ENCODE measurements at places on chromosomes 6 and 20.

GRCh38 chr6:55918639-55919038, 43.2 kb upstream of the BMP5 start:
- DNase-seq, result peak; percentile 18

DNA sequence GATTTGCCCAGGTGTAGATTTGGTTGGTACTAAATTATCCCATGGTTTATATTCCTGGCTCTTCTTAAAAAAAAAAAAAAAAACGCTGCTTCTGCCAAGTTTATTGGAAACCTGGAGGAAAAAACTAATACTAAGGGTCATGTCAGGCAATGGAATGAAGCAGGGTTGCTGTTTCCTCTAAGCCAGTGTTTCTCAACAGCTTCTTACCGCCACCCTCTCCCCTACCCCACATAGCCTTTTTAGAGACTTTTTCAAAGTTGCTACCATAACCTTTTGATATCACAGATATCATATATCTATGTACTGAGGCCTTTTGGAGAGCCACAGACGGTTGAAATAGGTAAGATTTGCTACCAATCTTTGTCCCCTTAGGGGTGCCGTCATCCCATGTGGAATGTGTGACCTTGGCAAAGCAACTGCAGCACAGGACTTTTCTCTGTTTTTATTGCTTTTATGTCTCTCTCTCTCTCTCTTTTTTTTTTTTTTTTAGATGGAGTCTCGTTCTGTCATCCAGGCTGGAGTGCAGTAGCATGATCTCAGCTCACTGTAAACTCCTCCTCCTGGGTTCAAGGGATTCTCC, 35.0 kb downstream of the SYTL3 start:
- DNase-seq, result no peak

DNA sequence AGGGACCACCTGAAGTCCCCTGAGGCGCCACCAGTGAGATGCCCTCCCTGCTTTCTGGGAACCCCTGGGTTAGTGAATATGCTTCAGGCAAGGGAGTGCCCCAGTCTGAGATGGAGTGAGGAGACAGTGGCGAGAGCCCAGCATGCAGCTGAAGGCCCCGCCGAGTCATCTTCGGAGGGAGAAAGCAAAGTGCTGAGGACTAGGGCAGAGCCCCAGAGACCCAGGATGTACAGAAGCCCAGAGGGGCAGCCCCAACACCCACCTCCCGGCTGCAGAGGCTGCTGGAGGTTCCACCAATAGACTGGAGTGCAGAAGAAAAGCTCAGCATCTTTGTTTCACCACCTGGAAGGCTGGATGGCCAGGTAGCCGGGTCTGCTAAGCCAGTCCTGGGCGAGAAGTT, 14.1 kb downstream of the ANKRD60 start:
- no peak for DNase-seq

- peak; percentile 27 for DNase-seq
Measured at GRCh38 chr20:1391640-1392442, 1.0 kb downstream of the FKBP1A start.

- DNase-seq, result peak; percentile 61
Measured at GRCh38 chr20:50338479-50339391, 148.1 kb downstream of the CEBPB start.

DNA sequence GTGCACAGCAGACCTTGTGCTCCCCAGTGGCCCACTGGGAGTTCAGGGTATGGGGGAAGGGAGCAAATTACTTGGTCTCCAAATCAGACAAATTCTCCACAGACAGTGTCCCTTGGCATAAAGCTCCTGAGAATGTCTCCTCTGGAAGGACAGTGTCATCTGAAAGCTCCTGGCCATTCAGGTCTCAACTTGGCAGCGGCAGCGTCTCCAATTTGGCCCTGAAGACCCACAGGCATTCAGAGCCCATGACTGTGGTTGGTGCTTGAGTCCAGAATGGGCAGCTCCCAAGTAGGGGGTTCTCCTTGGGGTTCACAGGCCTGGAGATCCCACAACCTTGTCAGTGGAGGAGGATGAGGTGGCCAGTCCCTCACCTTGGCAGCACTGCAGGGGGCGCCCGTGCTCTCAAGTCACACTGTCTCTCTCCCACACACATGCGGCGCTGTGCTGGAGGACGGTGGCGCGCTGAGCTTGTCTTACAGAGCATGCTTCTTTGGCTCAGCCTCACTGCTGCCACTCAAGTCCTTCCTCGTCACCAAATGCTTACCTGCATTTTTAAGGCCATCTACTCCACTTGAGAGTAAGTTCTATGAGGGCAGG, 20.7 kb downstream of the DYNLRB1 start:
- no peak for DNase-seq

GRCh38 chr6:39335780-39336545, 13.5 kb upstream of the KCNK16 start:
- peak; percentile 29 for DNase-seq

- no peak for DNase-seq
Measured at GRCh38 chr6:146265056-146265455, 236.2 kb downstream of the GRM1 start.

DNA sequence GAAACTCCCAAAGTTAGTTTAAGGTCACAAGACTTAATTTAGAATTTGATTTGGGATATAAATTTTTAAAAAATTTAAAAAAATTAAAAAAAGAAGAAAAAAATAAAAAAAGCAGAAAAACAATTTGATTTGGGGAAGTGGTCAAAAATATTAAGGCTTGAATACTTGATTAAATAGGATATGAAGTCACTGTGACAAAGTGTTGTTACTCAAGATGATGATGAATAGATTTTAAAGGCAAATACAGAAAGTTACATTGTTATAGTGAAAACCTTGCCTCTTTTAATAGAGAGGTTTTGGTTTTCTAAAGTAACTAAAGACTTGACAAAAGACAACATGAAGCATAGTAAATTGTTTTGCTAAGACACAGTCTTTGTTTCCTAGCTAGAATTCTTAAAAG, 7.2 kb downstream of the CST9 start:
- no peak for DNase-seq

- DNase-seq, result no peak
Measured at GRCh38 chr6:150720774-150721233, 121.1 kb downstream of the PLEKHG1 start.

- no peak for DNase-seq
Measured at GRCh38 chr20:49627329-49627761, 59.4 kb upstream of the PTGIS start.

DNA sequence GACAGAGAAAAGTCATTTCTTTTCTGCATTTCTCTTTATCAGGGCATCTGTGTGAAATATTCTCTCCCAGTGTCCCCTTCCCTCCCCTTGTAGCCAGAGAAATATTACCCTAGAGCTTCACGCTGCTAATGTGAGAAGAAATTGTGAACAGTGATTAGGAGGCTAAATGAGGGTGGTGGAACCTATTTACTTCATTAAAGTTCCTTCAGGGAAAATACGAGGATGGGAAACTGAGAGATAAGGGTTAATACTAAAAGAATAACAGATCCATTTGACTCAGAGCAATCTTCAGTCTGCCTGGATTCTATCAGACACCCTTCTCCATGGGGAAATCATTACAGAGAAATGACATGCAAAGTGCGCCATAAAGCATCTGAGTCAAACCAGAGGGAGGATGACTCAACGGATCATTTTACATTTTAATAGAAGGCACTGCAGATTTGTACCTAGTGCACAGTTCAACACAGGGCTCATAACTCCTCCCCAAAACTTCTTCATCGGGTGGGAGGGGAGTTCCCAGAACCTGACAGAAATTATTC, 131.3 kb downstream of the GJA10 start:
- peak; percentile 75 for DNase-seq

DNA sequence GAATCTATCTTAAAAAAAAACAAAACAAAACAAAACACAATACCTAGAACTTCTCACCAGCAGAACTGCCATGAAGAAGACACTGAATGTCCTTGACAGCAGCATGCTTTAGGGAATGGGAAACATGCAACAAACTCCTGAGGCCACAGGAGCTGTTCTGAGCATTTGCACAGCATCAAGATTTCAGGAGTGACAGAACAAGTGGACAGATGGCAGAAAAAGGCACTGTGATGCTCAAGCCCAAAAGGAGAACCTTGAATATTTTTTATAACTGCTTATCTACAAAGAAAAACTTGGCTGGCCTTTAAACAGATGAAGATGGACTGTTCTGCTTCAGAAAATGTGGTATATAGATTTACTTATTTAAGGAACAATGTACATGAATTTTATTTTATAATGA, 158.9 kb downstream of the RALGAPA2 start:
- DNase-seq, result no peak

DNA sequence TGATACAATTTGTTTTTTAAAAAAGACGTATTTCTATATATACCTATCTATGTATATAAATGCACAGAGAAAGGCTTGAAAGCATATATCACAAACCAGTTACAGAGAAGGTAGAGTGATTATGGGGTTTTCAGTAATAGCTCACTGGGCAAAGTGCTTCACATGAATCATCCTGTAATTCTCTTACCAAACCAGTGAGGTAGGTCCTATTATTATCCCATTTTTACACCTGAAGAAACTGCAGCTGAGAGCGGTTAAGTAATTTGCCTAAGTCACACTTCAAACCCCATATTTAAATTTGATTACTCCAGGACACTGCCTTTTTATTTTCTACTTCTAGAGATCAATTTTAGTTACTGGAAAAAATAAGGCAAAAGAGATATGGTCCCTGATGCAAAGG, 4.4 kb downstream of the GSS start:
- no peak for DNase-seq

DNA sequence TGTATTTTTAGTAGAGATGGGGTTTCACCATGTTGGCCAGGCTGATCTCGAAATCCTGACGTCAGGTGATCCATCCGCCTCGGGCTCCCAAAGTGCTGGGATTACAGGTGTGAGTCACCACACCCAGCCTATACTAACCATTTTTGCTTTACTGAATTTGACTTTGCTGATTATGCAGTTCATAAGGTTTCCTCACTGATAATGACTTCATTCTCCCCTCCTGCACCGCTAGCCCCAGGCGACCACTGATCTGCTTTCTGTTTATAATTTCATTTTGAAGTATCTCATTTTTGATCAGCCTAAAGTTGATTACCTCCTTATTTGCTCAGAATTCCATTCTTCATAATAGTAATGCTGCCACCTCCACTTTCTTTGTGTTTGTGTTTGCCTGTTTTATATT, 48.7 kb upstream of the FAM83D start:
- DNase-seq, result no peak

- DNase-seq, result peak; percentile 69
Measured at GRCh38 chr20:325889-326644, 715 bp downstream of the SOX12 start.

- DNase-seq, result no peak
Measured at GRCh38 chr6:156752666-156753301, 24.4 kb upstream of the ARID1B start.

- peak; percentile 64 for DNase-seq
Measured at GRCh38 chr6:17278289-17279063, 2.7 kb upstream of the RBM24 start.

- no peak for DNase-seq
Measured at GRCh38 chr20:43529051-43529450, 21.6 kb downstream of the L3MBTL1 start.

- DNase-seq, result peak; percentile 82
Measured at GRCh38 chr20:35600993-35601973, 14.3 kb upstream of the SPAG4 start.

GRCh38 chr6:139996253-139996834, 621.9 kb upstream of the CITED2 start:
- DNase-seq, result no peak

- DNase-seq, result no peak
Measured at GRCh38 chr6:161134550-161135298, 139.1 kb downstream of the AGPAT4 start.

DNA sequence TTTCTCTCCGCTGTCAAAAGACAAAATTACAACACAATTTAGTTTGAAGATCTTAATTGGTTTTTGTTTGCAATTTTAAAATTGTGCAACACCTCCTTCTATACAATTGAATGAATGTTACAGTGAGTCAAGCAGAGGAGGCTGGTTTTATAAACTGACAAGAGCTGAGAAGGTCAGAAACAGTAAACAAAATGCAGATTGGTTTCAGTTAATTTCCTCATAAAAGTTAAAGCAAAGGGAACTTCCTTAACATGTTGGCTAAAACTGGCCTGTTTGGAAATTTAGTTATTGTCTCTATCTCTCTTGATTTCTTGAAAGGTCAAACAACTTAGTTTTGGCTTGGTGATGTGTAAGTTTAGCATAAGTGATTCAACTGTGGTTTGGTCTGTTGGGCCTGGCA, 22.2 kb downstream of the KHDC1L start:
- DNase-seq, result no peak

- DNase-seq, result no peak
Measured at GRCh38 chr6:157166784-157167183, 156.5 kb downstream of the TMEM242 start.

- no peak for DNase-seq
Measured at GRCh38 chr20:48759631-48760245, 68.1 kb downstream of the PREX1 start.

DNA sequence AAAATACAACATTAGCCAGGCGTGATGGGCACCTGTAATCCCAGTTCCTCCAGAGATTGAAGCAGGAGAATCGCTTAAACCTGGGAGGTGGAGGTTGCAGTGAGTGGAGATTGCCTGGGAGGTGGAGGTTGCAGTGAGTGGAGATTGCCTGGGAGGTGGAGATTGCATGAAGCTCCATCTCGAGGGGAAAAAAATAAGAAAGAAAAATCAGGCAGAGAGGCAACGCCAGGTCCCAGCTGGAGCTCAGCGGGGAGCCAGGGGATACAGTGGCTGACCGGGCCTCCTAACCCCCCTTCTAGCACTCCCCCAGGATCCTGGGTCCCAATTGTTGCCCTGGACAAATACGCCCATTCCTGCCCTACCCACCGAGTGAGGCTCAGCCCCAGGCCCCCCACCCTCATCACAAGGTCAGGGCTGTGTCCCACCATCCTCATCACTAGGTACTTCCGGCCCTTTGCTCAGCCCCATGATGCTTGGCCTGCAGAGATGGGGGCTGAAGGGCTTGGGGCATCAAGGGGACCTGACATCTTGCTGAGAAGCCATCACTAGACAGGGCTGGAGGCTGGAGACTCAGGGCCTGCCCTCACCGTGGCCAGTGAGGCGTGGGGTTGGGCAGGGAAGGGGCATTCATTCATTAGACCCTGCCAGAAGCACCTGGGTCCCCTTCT, 1.9 kb downstream of the OGFR start:
- no peak for DNase-seq

DNA sequence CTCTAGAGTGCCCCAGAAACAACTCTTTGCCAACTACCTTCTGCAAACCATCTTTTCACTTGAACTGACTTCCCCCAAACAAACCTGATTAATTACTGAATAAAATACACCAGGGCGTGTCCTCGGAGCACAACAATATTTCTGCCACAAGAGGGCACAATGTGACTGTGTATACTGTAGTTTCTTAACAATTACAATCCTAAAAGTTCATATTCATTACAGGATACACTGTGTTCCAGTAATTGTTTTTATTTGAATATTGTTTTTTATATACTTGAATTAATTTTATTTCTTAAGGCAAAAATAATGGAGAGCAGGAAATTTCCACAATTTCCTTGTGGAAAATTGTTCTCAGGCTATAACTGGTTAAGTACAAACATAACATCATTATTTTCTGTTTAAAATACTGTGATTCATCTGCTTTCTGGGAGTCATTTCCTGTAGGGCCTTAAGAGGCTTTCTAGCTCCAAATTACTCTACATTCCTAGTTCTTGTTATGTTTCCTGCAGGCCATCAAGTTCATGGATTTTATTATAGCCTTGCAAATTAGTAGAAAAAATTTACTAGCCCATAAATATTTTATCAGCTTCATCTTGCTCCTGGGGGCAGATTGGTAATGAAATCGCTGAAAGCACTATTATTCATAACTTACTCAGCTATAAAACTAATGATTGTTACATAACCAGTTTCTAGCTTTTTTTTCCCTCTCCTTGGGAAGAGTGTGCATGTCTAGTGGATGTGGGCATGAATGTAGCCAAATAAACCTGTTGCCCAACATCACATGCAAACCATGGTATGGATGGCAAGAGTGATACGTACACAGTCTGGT, 51.9 kb upstream of the SLC22A16 start:
- peak; percentile 68 for DNase-seq
